ENCODE measurements at places on chromosomes 6 and 20.

- DNase-seq: peak; percentile 11
Measured at GRCh38 chr20:53738039-53738944, 144.7 kb upstream of the ZNF217 start.

DNA sequence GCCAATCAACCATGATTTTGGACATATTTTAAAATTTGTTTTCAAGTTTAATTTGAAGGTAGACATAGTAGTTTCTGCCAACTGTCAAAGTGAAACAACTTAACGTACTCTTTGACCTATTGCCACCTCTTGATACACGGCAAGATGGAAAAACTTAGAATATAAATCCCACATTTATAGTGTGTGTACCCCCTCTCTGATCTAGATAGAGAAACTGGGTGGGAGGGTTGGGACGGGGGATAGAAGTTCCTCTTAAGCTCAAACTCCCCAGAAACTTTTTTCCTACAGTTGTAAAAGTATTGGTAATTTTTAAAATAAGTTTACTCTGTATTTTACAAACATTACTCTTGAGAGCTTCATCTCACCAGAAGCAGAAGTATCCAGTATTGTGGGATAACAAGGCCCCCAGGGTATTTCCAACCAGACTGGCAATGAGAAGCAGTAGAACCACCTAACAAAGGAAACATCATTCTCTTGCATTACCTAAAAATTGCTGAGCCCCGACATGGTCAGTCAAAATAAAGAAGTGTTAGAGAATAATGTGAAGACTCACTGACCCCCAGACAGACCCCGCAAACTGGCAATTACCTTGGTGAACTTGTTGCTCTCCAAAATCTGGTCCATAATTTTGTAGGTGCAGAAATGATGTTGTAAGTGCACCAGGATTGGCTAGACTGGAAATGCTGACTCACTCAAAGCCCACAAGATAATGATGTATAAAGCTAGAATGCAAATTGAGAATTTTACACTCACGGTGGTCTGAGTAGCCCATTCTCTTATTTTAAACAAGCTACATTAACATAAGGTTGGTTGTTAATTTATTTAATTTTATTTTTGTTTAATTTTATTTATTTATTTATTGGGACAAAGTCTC is 74.7 kb upstream of the TNFAIP3 start:
- DNase-seq: no peak

- DNase-seq: no peak
Measured at GRCh38 chr6:56689114-56689513, 46.4 kb upstream of the DST start.

DNA sequence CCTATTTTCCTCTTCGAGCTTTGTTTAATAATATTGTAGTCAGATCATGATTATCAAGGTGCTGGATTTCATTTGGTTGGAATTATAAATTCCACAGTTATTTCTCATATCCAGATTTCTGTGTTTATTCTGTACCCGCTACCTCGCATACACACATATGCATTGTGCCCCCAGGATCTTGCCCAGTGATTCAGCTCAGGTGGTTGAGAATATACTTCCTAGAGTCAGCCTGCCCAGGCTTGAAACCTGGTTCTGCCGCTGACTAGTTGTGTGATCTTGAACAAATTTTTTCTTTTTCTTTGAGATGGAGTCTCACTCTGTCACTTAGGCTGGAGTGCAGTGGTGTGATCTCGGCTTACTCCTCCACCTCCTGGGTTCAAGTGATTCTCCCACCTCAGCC is 14.7 kb downstream of the GINM1 start:
- no peak for DNase-seq

GRCh38 chr6:331622-332521 is 39.6 kb downstream of the DUSP22 start:
- no peak for DNase-seq
